ENCODE measurements at places on chromosomes 6 and 20.
A peak's percentile ranks its signal among the peaks of the same experiment; 100 is the strongest.

GRCh38 chr6:167394339-167394738 is 69.5 kb downstream of the TTLL2 start:
- DNase-seq, result no peak

DNA sequence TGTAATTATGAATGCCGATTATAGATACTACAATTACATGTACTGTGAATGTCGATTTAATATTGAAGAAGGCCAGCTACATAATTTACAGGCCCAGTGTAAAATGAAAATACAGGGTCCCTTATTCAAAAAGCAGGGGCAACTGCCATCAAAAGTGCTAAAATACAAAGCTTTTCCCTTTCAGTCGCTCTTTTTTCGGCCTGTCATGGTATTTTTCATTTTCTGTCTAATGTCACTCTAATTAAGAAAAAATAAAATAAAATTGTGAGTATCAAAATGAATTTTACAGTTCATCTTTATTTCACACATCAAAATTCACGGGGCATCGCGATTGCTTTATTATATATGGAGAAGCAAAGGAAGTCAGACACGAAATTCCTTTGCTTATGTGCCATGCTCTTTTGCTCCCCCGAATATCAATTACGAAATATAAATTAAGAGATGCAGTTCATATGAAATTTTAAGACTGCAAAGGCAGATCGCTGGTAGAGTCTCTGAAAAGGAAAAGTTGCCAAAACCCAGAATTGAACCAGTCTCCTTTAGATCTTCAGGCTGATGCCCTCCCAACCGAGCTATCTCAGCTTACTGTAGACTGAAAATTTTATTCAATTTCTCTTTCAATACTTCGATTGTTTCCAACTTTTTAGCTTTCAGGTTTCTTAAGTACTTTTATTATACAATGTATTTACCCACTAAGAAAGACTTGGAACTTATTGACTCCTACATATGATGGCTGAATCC is 197.0 kb downstream of the TRIM27 start:
- DNase-seq, result no peak

- DNase-seq, result peak; percentile 9
These were observed 1066.8 kb upstream of the CITED2 start for GRCh38 chr6:140441256-140441655.

DNA sequence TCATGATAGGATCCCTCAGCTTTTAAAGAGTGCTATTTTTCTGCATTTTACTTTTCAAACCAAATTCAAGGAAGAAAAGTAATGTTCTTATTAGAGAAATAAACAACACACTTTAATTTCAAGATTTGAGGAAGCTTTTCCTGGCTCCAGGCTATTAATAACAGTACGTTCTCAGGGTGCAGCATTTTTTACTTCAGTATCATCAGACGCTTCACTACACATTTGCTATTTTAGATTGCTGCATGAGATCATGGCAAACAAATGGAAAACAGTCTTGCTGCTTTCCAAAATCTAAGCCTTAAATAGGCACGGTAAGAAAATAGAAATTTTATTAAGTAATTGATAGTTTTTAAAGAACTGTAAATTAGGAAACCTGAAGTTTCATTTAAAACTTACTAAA is 253.6 kb upstream of the EXOC2 start:
- no peak for DNase-seq

GRCh38 chr6:18245642-18246041 is 18.7 kb downstream of the DEK start:
- DNase-seq, result no peak
